ENCODE measurements at places on chromosomes 3 and 15.

DNA sequence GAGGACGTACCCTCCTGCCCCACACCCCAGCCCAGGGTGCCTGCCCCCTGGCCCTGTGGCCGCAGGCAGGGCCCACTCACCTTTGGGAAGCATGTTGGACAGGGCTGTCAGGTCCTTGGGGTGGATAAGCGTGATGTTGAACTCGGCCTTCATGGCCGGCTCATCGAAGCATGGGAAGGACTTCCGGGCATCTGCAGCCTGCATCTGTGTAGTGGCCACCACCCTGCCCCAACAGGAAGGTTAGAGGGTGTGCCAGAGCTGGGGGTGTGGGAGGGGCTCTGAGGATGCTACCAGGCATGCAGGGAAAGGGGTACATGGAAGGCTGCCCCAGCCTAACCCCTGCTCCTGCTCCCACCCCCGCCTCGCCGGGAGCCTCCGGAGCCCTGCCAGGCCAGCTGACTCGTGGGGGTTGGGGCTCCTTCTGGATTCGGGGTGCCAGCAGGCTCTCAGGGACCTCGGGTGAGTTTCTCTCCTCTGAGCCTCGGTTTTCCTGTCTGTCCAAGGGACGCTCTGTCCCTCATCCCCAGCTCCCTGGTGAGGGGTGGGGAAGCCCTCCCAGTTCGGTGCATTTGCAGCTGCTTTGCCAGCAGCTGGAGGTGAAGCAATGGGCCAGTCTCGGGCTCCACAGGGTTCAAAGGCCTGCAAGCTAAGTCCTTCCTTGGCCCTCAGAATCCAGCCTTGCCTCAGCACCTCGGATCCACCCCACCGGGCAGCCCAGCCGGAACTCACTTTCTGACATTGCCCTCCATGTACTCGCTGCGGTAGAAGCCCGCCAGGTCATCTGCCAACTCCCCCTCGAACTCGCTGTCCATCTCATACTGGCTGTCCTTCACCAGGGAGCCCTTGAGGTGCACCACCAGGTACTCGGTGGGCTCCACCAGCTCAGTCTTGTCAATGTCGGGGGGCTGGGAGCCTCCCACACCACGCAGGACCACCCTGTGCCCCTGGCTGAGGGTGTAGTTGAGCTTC is 9.1 kb downstream of the ANPEP start:
- DNase-seq: no peak

DNA sequence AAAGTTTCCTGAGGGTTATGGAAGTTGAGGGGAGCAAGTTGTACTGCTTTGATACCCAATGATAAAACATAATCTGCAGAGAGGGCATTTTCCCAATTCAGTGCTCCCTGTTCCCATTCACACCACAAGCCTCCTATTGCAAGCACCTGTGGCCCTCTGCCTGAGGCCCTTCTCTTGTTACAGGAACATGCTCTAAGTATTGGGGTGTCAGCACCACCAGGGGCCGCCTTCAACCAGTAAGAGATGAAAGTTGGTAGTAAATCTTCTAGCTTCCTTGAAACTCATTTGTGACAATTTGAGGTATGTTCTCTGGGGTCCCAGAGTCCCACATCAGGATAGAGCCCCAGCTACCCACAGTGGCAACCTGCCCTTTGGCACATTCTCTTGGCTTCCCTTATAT is 265.4 kb upstream of the ARHGEF26 start:
- no peak for DNase-seq

DNA sequence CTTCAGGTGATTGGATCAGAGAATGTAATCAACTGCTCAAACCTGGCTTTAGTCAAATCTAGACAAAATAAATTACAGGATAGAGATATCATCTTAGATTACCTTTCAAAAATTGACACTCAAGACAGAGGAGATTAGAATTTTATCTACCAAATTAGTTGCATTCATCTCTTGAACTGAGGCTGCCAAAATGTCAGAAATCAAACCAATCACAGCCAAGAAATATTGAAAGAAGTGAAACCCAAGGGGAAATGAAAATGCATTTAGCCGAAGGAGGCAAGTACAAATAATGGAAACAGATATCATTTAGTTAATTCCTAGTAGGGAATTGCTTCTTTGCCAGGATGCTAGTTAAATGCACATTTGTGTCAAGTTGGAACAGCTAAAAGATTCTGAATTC is 261.1 kb upstream of the PDZRN3 start:
- DNase-seq: no peak

GRCh38 chr3:120554812-120555606 is 41.1 kb upstream of the NDUFB4 start:
- DNase-seq: no peak

- no peak for DNase-seq
Measured at GRCh38 chr15:60800299-60801072, 321.5 kb upstream of the ICE2 start.

All from activated T-cell treated with anti-CD3 and anti-CD28 coated beads for 24 hours (primary cell).